ENCODE measurements at places on chromosomes 2 and 18.

GRCh38 chr2:72849138-72849462 lies 23.3 kb upstream of the EXOC6B start:
- no peaks in the 10 kb centered on the region for H3K27me3 ChIP-seq
- no peak overlapping the region for H3K27ac ChIP-seq
- no peak overlapping the region for H3K4me3 ChIP-seq
- no peaks in the 10 kb centered on the region for H3K4me1 ChIP-seq

DNA sequence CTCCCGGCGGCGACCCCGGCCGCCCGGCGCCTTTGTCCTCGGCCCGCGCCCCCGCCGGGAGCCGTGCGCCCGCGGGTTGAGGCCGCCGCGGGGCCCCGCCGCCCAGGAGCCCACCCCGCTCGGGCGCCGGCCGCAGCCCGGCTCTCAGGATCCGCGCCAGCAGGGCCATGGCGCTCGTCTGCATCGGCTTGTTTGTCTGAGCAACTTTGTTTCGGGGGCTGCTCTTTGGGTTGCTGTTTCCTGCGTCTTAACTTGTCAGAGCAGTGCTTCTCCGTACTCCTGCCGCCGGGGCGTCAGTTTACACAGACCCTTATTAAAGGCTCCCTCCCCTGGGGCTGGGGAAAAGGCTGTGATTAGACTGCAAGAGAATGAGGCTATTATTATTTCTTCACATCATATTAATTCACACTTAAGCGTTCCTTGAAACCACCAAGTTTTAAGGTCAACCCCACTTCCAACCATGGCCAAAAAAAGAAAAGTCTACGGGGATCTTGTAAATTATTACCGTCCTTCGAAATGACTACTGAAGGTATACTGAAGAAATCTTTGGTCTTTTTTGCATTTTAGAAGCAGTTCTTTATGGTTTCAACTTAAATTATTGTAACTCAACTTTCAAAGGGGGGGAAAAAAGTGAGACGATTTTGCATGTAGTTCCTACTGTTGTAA lies at the start of gene CYP27C1:
Gene CYP27C1, minus strand, starts transcription at position 198 of the 666 bp plus-strand sequence. Its CDS starts 29 bp downstream, at position 169.
- H3K4me1 ChIP-seq = peaks cover 23% of the 10 kb centered on the region
- H3K27me3 ChIP-seq = peaks cover 7% of the 10 kb centered on the region
- H3K36me3 ChIP-seq = no peaks in the 10 kb centered on the region

GRCh38 chr2:118010473-118010872 lies 3.4 kb downstream of the CCDC93 start:
- H3K36me3 ChIP-seq = peaks cover 27% of the 10 kb centered on the region
- H3K27me3 ChIP-seq = no peaks in the 10 kb centered on the region
- H3K4me1 ChIP-seq = peaks cover 11% of the 10 kb centered on the region
- H3K27ac ChIP-seq = no peak overlapping the region
- no peak for DNase-seq

GRCh38 chr2:4122726-4123125 lies 419.4 kb downstream of the DCDC2C start:
- H3K4me1 ChIP-seq = no peaks in the 10 kb centered on the region
- no peaks in the 10 kb centered on the region for H3K27me3 ChIP-seq
- no peak overlapping the region for H3K27ac ChIP-seq
- H3K36me3 ChIP-seq = no peaks in the 10 kb centered on the region
- H3K4me3 ChIP-seq = no peak overlapping the region
- DNase-seq = no peak

DNA sequence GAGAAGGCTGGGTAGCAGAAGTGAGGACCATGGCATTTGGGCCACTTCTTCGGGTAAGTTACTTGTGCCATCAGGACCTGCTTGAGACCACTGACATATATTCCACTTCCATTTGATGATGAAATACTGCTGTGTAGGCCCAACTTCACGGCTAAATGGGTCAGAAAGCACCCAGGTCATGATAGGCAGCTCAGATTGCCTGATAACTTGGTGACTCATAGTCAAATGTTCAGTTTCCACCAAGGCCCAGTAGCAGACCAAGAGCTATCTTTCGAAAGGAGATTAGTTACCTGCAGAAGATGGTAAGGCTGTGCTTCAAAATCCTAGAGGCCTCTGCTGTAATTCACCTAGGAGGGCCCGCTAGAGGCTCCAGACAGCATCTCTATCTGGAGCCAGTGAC lies 31.8 kb upstream of the MEX3C start:
- H3K27me3 ChIP-seq = no peaks in the 10 kb centered on the region
- no peak for DNase-seq
- no peaks in the 10 kb centered on the region for H3K36me3 ChIP-seq
- H3K27ac ChIP-seq = no peak overlapping the region

DNA sequence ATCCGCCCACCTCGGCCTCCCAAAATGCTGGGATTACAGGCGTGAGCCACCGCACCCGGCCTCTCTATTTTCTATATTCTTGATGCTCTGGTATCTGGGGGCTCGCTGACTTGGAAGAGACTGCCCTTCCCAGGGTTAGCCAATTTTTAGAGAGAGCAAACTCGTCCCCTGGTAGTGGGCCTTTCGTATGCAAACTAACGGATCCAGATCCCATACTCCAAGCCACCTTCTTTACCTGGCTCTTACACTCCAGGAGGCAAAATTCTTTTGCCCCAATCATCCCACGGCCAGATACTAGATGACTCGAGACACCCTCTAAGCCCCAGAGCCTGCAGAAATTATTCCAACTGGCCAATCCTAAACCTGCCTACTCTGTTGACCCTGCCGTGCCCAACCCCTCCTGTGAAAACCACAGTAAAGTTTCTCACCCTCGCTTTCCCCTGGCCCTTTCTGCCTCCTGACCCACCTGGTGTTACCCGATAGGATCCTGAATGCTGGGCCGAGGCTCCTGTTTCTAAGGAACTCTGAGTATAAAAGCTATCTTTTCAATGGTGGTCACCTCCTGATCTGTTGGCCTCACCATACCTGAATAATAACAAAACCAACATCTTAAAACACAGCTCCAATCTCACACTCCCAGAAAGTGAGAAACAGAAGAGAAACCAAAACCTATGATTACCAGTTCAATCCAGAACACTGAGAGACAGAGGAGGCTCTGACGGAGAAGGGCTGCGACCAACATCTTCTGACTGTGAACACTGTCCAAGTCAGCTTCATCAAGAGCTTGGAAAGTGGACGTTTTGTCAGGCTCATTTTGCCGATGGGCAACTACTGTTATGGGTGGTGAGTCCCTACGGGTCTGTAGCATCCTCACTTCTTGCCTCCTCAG lies 57.6 kb upstream of the ZNF532 start:
- no peak for DNase-seq
- no peaks in the 10 kb centered on the region for H3K36me3 ChIP-seq
- no peaks in the 10 kb centered on the region for H3K27me3 ChIP-seq

GRCh38 chr2:231344851-231345250 lies 50.7 kb upstream of the B3GNT7 start:
- no peak for DNase-seq
- no peaks in the 10 kb centered on the region for H3K4me1 ChIP-seq
- H3K4me3 ChIP-seq = no peak overlapping the region
- H3K27me3 ChIP-seq = no peaks in the 10 kb centered on the region

- no peaks in the 10 kb centered on the region for H3K27me3 ChIP-seq
- DNase-seq = no peak
- no peak overlapping the region for H3K4me3 ChIP-seq
- no peaks in the 10 kb centered on the region for H3K36me3 ChIP-seq
- H3K4me1 ChIP-seq = no peaks in the 10 kb centered on the region
Measured at GRCh38 chr2:238743243-238744065, 104.4 kb upstream of the TWIST2 start.

DNA sequence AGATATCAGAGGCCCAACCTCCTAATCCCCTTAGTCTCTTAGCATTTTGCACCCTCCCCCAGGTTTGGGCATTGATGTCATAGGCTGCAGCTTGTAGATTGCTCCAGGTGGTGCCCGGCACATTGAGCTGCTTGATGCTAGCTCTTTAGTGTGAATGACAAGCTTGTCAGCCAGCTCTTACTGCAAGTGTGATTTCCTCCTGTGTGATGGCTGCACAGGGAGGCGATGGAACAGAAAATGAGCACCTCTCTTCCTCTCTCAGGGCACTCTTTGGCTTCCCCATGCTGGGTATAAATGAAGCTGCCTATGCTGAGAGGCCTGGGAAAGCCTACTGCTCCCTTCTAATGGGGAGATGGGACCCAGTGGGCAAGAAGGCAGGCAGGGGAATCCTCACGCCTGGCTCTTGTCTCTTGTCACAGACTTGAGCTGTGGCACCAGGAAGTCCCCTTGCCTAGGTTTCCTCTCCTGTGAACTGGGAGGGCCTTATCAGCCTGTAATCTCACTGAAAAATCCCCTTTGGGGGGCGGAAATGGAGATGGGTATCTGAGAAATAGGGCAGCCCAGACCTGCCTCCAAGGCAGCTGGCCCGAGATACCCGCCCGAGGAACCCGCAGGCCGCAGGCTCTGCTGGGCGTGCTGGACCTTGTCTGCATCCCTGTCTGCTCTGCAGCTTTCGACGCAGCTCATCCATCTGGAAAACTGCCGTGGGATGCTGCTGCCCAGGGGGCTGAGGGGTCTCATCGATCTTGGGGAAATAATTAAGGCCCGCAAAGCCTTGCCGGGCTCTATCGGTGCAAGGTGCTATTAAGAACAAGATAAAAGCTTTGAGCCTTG lies 163.5 kb upstream of the CXCR4 start:
- no peak overlapping the region for H3K27ac ChIP-seq
- no peaks in the 10 kb centered on the region for H3K27me3 ChIP-seq
- H3K4me1 ChIP-seq = no peaks in the 10 kb centered on the region
- no peak overlapping the region for H3K4me3 ChIP-seq

DNA sequence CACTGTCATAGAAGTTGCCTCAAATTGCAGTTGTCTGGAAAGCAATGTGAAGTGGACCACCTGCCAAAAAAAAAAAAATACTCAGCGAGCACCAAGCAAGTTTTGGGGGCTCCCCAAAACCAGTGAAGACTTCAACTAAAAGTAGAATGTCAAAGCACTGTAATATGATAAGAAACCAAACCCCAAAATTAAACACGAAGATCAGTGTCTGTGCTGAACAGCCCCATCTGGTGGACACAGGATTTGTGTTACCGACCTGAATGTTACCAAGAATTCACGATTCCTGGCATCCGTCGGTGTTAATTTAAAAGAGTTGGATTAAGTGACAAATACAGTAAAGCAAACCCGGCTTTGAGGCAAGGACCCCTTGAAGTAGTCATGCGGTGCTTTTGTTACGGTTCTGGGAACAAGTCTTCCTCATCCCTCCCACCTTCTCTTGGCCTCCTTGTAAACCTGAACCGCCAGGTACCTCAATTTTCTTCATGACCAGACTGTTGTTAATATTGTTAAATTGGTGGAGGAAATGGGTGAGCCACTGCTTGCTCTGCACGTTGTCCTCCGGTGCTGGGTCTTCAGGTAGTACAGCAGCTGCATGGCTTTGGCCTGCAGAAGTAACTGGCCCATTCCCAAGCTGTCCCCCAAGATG lies 31.3 kb upstream of the SSB start:
- no peaks in the 10 kb centered on the region for H3K4me1 ChIP-seq
- no peak overlapping the region for H3K4me3 ChIP-seq
- H3K27me3 ChIP-seq = no peaks in the 10 kb centered on the region
- no peaks in the 10 kb centered on the region for H3K36me3 ChIP-seq
- DNase-seq = peak; percentile 69
- H3K27ac ChIP-seq = no peak overlapping the region

DNA sequence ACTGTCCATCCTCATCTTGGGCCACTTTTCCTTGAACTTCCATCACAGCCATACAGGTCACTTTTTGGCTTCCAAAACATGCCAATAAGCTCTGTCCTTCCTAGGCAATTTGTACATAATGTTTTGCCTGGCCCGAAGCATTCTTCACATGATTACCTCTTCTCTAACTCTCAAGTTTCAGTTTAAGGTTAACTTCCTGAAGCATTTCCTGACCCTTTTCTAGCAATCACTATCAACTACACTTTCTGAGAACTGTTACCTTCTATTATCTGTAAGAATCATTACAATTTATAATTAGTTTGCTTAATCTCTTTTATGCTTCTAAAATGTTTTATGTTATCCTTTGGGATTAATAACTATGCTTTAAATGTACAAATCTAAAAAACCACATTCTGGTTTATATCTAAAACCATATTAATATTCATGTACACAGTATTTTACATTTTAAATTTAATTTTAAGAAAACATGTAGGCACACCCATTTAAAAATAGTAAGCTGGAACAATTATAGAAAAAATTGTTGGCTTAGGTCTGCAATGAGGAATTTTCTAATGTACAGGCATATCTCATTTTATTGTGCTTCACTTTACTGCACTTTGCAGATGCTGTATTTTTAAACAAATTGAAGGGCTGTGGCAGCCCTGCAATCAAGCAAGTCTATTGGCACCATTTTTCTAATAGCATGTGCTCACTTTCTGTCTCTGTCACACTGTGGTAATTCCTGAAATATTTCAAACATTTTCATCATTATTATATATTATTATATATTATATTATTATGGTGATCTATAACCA lies 76.4 kb downstream of the C2orf74 start:
- H3K27me3 ChIP-seq = no peaks in the 10 kb centered on the region
- H3K4me1 ChIP-seq = no peaks in the 10 kb centered on the region
- no peak for DNase-seq
- peaks cover 13% of the 10 kb centered on the region for H3K36me3 ChIP-seq
- no peak overlapping the region for H3K4me3 ChIP-seq

DNA sequence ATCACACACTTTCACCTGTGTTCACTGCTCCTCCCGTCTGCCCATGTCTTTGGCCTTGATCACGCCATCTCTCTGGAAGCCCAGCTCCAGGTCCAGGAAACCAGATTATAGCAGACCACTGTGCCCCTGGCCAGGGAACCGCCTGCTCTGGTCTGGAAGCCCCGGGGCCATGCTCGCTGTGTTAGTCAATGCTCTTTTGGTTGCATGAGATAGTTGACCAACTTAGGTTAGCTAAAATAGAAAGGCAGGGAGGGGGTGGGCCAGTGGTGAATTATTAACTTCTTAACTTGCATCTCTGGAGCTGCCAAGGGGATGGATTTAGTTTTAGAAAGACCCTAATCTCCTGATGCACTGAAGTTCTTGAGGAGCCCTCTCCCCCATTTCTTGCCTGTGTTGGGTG lies 232.7 kb downstream of the AGAP1 start:
- no peaks in the 10 kb centered on the region for H3K27me3 ChIP-seq
- DNase-seq = no peak
- H3K4me1 ChIP-seq = peaks cover 5% of the 10 kb centered on the region
- H3K27ac ChIP-seq = no peak overlapping the region
- no peak overlapping the region for H3K4me3 ChIP-seq

DNA sequence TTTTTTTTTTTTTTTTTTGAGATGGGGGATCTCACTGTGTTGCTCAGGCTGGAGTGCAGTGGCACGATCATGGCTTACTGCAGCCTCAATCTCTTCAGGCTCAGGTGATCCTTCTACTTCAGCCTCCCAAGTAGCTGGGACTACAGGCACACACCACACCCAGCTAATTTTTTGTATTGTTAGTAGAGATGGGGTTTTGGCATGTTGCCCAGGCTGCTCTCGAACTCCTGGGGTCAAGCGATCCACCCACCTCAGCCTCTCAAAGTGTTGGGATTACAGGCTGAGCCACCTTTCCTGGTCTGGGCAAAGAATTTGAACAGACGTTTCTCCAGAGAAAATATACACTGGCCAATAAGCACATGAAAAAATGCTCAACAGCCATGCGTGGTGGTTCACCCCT lies 2.9 kb upstream of the SNRNP200 start:
- DNase-seq = no peak
- no peak overlapping the region for H3K4me3 ChIP-seq
- H3K27ac ChIP-seq = no peak overlapping the region

- no peak overlapping the region for H3K27ac ChIP-seq
- H3K4me3 ChIP-seq = no peak overlapping the region
- no peaks in the 10 kb centered on the region for H3K27me3 ChIP-seq
- H3K36me3 ChIP-seq = no peaks in the 10 kb centered on the region
- H3K4me1 ChIP-seq = no peaks in the 10 kb centered on the region
- no peak for DNase-seq
Measured at GRCh38 chr2:101375653-101376052, 11.7 kb downstream of the CREG2 start.

- no peaks in the 10 kb centered on the region for H3K27me3 ChIP-seq
- H3K4me1 ChIP-seq = no peaks in the 10 kb centered on the region
- DNase-seq = no peak
- no peak overlapping the region for H3K27ac ChIP-seq
Measured at GRCh38 chr18:57337890-57338289, 14.5 kb upstream of the ST8SIA3 start.
